A549 treated with RU486 at 1 μM for 4 hours (cell line): ENCODE measurements at places on chromosomes 16 and 17. TPM values are rescaled to one million over a fixed set of nuclear protein-coding genes. Genes with fewer than 3 reads are reported as not detected.

HGS gene
- total RNA-seq: 139 to 217 TPM (median 209 TPM) in 5 replicates

CDR2L gene
- 35.6 to 53.4 TPM (median 48.8 TPM) in 5 replicates for total RNA-seq

RHBDF1 gene
- 17.0 to 29.1 TPM (median 25.8 TPM) in 5 replicates for total RNA-seq

GPR139 gene
- total RNA-seq: not detected in 5 replicates

DHRS7C gene
- total RNA-seq: not detected in 5 replicates

TMIGD1 gene
- total RNA-seq: not detected in 5 replicates

TMEM235 gene
- total RNA-seq: not detected in 5 replicates

CACNA1G gene
- 3.7 to 5.4 TPM (median 4.7 TPM) in 5 replicates for total RNA-seq

RNF222 gene
- total RNA-seq: not detected in 5 replicates

RCVRN gene
- not detected in 5 replicates for total RNA-seq

CD19 gene
- not detected in 5 replicates for total RNA-seq

SOCS3 gene
- 30.9 to 42.3 TPM (median 41.4 TPM) in 5 replicates for total RNA-seq

IRX3 gene
- total RNA-seq: 2.8 to 4.8 TPM (median 4.4 TPM) in 5 replicates

TAF15 gene
- 190 to 245 TPM (median 208 TPM) in 5 replicates for total RNA-seq

GRIN2A gene
- total RNA-seq: not detected in 5 replicates

MYH3 gene
- total RNA-seq: 0.50 to 1.6 TPM (median 1.1 TPM) in 5 replicates

SLFN14 gene
- total RNA-seq: not detected in 5 replicates

KRT9 gene
- total RNA-seq: not detected in 5 replicates

ACSM5 gene
- not detected in 5 replicates for total RNA-seq

SDR42E2 gene
- total RNA-seq: not detected in 5 replicates

HEXIM1 gene
- total RNA-seq: 42.2 to 49.3 TPM (median 47.7 TPM) in 5 replicates
